ENCODE measurements at places on chromosomes 4 and X.

- no peaks in the 10 kb centered on the region for H3K36me3 ChIP-seq
- no peak overlapping the region for H3K4me3 ChIP-seq
- no peaks in the 10 kb centered on the region for H3K27me3 ChIP-seq
- DNase-seq: no peak
- H3K27ac ChIP-seq: no peak overlapping the region
- H3K4me1 ChIP-seq: peaks cover 6% of the 10 kb centered on the region
Observed at GRCh38 chr4:168555437-168555836, 58.6 kb downstream of the PALLD start.

DNA sequence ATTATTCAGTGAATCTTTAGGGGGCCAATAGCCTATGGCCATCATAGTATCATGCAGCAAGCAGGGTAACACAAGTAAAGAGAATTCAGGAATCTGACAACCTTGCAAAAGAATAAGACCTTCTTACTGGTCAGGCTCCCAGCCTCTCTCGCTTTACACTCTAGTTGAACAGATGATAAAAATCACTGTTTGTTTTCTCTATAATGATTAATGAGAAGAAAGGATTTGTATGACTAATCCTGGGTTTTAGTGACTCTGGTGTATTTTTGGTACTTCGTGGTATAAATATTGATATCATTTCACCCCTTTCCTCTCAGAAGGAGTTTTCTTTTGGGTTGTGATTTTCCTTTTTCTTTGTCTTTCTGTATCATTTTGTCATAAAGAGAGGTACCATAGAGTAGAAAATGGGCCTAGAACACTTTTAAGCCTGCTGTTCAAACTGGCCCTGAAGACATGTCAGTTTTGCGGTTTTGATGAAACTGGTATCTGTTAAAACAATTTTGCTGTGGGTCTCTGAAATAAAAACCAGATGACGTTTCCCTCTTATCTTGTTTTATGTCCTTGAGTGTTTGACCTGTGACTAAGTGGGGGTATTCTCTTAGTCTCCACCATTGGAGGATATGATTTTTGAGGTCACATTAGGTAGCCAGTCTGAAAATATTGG, 294.9 kb upstream of the TBX22 start:
- no peak overlapping the region for H3K27ac ChIP-seq
- H3K36me3 ChIP-seq: no peaks in the 10 kb centered on the region
- H3K4me1 ChIP-seq: no peaks in the 10 kb centered on the region

DNA sequence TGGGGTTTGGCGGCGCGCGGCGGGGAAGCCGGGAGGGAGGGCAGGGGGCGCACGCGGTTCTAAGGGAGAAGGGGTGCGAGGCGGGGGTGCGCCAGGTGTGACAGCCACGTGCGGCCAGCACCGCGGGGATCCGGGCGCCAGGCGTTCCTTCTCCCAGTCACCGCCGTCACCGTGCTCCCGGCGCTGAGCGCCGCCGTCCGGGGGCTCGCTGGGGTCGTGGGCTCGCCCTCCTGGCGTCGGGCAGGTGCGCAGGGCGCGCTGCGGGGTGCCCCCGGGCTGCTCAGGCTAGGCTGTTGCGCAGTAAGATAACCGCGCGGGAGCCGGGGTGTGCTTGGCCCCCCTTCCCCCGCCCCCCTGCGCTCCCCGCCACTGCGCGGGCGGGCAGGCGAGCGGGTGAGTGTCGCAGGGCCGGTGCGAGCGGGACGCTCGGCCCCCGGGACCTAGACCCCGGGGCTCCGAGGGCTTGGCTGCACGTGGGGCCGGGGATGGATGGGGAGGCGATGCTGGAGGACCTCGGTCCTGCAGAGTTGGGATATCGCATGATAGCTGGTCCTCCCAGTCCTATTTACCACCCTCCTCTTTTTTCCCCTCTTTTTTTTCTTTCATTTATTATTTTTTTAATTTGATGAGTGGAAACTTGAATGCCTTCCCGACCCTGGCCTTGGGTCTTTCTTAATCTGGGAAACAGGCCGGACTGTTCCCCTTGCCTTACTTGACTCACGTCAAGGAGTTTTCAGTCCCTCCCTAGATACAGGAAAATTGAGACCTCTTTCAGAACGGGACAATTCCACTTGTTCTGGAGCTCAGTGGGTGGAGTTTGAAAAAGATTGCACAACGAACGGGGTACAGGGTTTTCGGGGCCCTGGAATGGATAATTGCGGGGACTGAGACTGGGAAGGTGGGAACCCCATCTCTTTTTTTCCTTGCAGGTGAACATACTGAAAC, 797 bp downstream of the TXLNG start:
- H3K27me3 ChIP-seq: no peaks in the 10 kb centered on the region
- H3K27ac ChIP-seq: peak overlapping the region; percentile 90
- no peak for DNase-seq

DNA sequence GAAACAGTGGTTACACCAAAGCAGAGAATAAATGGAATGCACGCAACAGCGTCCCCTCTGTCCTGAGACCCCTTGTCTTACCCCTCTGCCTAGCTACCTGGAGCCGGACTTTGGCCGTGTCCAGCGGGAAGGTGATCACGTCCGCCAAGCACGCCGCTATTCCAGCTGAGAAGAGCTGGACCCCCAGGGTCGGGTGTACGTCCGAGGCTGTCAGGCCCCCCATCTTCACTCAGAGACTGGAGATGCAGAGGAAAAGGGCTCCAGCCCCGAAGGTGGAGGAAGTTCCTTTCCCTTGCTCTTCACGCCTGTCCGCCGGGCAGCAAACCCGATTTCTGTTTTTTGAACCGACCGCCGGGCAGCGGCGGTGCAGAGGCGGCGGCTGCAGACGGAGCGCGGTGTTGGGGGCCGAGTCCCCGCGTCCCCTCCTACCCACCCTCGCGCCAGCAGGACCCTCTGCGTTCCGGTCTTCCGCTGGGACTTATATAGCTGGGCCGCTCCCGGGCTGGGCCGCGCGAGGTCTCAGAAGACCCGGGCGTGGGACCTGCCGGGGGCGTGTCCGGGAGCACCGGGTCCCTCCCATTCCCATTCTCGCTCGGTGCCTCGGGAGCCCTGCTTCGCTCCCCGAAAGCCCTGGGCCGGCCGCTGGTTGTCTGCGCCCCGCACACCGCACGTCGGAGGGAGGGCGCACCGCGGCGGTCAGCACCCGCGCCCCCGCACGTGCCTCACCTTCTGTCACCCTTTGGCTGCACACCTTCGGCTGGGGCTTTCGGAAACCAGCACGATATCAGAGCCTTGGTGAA, at the start of gene UCP1:
TSS of gene UCP1 (minus strand) at position 455 of the 800 bp plus-strand sequence. CDS start at position 223, 232 bp downstream.
- H3K36me3 ChIP-seq: no peaks in the 10 kb centered on the region
- H3K27ac ChIP-seq: no peak within 1 kb of the TSS
- no peak for DNase-seq
- peaks cover 19% of the 10 kb centered on the region for H3K4me1 ChIP-seq
- H3K4me3 ChIP-seq: peak within 1 kb of the TSS; percentile 43

- DNase-seq: no peak
- H3K4me3 ChIP-seq: no peak overlapping the region
- no peak overlapping the region for H3K27ac ChIP-seq
- no peaks in the 10 kb centered on the region for H3K27me3 ChIP-seq
Observed at GRCh38 chr4:39228377-39228776, 46.0 kb downstream of the WDR19 start.

Data from vagina (tissue), 2 donors.